Inflammatory macrophage treated with lipopolysaccharide for 4 hours (primary cell): ENCODE measurements at places on chromosomes 1 and 21.

DNA sequence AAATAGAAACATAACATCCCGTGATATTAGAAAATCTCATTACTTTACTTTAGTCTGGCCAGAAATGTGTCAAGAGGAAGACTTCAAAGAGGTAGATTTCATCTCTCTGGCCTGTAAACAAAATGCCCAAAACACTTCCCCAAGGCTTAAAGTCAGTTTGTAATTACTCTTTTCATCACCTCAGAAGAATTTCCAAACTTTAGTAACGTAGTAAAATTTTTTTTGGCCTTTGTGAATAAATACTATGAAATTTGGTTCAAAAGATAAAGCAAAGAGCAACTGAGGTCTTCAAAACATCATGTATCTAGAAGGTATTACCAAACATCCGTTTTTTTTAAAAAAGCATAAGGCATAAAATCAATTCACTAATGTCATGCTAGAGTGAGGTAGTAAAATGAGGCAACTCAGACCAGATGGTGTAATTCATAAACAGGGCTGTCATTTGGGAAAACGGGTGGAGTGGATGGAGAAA, 51.4 kb downstream of the LEPR start:
- no peak for DNase-seq

DNA sequence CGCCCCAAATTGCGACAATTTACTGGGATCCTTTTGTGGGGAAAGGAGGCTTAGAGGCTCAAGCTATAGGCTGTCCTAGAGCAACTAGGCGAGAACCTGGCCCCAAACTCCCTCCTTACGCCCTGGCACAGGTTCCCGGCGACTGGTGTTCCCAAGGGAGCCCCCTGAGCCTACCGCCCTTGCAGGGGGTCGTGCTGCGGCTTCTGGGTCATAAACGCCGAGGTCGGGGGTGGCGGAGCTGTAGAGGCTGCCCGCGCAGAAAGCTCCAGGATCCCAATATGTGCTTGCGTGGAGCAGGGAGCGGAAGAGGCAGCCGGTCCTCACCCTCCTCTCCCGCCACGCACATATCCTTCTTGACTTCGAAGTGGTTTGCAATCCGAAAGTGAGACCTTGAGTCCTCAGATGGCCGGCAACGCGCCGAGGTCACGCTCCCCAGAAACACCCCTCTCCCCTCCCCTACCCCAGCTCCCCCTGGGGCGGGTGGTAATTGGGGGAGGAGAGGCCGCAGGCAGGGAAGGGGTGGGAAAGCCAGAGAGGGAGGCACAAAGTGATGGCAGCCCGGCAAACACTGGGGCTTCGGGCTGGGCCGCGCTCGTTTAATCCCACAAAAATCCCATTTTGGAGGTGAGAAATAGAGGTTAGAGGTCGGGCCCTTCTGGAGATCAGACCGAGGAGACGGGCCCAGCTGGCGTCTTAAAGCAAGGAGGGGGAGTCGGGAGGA, 6.2 kb downstream of the SIM2 start:
- no peak for DNase-seq

DNA sequence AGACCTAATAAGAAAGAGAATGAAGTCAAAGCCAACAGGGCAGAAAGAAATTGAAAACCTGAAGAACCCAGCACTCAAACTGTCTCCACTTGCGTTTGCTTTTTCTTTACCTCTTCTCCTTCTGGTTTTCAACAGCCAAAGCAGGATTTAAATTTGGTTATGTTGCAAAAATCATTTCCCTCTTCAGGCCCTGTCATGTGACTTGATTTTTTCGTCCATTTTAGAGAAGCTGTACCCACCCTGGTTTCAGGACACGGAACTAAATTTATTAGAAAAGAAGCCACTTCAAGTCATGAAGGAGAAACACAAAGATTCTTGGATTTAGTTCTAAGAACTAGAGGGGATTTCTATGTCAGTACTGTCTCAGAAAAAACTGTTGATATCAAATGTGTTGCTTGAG, 1.0 kb upstream of the SYNJ1 start:
- DNase-seq: peak; percentile 69

DNA sequence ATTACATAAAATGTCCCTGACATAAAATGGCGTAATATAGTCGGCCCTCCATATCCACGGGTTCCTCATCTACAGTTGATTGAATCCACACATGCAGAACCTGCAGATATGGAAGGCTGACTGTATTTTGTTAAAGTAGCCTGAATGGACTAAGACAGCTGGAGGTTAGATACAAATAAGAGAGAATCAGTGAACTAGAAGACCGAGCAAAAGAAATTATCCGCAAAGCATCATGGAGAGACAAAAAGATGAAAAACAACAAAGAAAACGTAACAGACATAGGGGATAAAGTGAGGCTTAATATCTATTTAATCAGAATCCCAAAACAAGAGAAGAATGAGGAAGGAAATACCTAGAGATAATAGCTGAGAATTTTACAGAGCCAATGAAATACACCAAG, 20.3 kb downstream of the LTN1 start:
- no peak for DNase-seq

DNA sequence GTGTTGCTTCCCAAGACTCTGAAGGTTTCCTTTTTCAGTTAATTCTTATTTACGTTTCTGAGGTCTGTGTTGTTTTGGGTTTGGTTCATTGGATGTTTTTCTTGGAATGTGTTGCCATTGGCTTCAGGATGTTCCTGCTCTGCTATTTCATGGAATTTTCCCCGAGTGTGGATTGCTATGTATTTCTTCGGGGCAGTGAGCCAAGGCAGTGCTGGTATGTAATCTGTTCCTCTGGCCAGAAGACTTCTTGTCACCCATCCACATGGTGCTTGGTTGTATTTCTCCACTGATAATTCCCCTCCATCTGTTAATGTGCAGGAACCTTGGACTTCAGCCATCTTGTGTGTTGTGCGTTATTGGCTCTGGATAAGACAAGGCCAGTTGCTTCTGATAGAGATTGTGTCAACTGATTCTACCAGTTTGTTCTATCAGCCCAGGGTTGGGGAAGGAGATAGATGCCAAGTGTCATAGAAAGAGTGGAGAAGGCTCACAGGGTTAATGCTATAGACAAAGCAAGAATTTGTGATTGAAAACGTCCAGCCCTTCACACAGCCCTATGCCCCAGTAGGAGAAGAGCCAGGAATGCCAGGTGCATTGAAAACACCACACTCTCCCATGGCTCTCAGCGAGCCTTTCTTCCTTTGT, 505.2 kb downstream of the PLPP3 start:
- DNase-seq: no peak

DNA sequence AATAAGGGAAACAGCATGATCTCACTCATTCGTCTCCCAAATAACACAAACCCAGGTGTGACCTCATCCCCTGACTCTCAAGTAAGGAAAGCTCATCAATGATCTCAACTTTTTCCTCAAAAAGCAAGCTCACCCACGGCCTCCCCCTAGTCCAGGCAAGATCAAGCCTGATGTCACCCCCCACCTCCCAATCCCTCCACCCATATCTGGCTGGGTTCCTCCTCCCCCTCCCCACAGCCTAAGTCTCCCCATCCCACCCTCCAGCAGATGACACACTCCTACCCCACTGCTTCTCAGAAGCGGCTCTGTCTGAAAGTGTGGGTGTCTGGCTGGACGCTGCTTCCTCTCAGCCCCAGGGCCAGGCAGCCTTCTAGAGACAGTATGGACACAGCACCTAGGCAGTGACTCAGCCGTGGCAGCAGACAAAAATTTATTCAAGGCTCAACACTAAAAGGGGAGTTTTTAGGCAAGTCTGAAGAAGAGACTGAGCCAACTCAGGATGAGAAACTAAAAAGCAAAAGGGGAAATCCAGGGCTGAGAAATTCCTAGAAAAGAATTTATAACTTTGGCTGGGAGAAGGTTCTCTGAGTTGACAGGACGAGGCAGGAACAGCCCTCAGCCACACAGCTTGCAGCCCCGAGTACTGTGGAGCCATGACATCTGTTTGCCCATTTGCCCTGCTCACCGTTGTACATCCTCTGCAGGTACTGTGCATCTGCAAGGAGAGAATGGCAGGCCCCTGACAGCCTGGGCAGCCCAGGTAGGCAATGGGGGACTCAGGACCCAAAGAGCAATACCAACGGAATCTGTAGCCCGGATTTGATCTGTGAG, 81.6 kb upstream of the LRRC8D start:
- DNase-seq: peak; percentile 88

DNA sequence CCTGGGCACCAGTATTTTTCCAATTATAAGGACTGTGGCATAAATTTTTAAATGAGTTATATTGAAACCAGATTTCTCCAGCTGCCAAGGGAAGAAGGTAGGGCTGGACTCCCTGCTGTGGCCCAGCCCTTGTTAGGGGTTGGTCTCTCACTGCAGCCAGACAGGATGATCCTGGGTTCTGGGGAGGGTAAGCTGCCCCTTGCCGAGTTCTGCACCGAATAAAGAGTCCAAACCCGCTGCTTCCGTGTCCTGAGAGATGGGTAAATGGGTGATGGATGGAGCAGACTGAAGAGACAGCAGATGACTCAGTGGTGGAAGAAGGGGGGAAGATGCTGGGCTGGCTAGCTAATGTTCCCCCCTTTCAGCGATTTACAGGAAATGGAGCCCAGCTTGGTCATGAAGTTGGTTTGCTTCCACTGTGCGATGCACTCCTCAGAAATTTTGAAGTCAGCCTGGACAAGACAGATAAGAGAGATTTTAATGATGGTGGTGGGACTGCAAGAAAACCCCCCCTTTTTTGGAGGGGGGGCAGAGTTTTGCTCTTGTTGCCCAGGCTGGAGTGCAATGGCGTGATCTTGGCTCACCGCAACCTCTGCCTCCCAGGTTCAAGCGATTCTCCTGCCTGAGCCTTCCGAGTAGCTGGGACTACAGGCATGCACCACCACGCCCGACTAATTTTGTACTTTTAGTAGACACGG, 41.4 kb downstream of the YARS1 start:
- no peak for DNase-seq

GRCh38 chr1:40553017-40553416, 21.6 kb downstream of the ZNF684 start:
- DNase-seq: no peak

GRCh38 chr1:76209238-76209637, 134.7 kb downstream of the ST6GALNAC3 start:
- DNase-seq: no peak

DNA sequence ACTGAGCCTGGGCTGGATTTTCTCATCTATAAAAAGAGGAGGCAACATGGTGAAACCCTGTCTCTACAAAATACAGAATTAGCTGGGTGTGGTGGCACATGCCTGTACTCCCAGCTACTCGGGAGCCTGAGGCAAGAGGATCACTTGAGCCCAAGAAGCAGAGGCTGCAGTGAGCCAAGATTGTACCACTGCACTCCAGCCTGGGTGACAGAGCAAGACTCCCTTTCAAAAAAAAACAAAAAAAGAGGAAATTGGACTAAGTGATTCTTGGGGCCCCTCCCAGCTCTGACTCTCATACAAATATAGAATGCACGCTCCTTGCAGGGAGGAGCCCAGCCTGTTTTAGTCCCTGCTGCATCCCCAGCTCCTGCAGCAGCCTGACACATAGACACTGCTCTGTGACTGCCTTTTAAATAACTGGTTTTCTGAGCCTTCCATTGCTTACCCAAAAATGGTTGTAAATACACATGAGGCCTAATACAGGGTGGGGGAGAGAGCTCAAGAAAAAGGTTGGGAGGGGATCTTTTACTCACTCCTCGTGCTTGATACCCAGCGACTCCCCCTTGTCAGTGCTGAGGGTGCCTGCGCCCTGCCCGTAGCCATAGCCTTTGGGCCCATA, 17.2 kb downstream of the CSRP1 start:
- DNase-seq: peak; percentile 58

DNA sequence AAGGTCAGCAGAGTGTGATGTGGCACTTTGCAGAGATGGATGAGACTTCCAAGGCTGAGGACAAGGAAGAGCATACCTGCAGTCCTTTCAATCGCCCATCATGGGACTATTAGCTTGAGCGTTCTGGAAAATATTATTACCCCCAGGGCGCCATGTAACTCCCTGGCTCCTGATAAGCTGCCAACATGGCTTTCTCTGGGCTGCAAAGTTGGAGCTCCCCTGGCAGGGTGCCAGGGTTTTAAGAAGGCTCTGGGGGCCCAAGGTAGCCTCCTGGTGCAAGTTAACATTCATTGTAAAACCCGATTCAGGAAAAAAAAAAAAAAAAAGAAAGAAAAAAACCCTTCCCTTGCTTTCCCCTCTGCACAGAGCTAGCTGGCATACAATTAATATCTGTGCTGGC, 196.7 kb downstream of the PBX1 start:
- DNase-seq: no peak

DNA sequence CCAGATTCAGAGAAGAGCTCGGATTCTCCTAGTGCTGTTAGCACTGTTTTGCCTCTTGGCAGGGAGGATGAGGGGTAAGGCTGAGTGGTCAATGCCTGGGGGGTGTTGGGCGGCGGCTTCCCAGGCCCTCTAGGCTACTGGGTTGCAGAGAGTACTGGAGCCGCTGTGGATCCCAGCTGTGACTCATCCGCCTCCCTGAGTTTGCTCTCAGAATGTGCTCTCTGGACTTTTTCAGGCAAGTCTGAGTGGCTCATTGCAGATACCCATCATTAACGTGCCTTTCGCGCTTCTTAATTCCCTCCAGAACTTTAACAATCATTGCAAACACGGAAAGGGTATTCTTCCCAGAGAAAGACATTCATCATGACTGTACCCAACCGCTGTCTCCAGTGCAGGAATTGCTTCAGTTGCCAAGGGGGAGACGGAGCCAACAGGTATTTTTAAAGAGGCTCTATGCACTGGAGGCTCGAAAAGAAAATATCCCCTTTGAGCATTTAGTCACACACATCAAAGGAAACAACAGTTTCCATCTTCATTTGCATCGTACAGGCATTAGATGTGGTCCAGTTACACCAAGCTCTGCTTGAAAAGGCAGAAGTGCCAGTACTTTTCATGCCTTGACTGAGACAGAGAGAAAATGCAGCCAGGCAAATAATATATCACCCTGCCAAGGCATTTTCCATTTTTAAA, 14.4 kb upstream of the CAMTA1 start:
- no peak for DNase-seq

DNA sequence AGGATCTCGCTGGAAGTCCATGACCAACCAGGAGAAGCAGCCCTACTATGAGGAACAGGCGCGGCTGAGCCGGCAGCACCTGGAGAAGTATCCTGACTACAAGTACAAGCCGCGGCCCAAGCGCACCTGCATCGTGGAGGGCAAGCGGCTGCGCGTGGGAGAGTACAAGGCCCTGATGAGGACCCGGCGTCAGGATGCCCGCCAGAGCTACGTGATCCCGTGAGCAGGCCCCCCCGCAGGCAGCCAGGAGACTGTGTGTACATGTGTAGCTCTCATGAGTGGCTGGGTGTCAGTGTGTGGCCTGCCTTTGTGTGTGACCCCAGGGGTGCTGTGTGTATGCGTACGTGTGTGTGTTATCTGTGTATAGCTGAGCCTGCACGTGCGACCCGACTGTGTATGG, 27.2 kb downstream of the ETNK2 start:
- DNase-seq: no peak

DNA sequence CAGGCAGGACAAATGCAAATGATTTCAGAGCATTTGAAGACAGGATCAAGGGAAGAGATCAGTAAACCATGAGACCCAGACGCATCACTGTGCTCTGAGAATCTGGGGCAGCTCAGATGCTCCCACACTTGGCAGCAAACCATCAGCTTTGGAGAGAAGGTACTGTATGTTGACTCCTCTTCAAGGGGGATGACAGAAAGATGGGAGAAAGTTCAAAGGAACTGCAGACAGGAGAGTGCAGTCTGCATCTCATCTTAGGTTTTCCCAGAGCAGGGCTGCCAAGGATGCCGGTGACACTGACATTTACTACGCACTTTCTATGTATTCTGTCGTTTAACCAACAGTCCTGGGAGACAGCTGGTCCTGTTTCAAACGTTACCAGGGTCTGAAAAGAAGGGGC, 35.8 kb downstream of the OLFML2B start:
- no peak for DNase-seq
